ENCODE measurements at places on chromosomes 2 and 18.

GRCh38 chr2:10002681-10003080 lies 40.7 kb upstream of the KLF11 start:
- no peak overlapping the region for H3K4me3 ChIP-seq
- no peaks in the 10 kb centered on the region for H3K36me3 ChIP-seq
- H3K4me1 ChIP-seq: no peaks in the 10 kb centered on the region
- no peak overlapping the region for H3K27ac ChIP-seq
- H3K27me3 ChIP-seq: peaks cover 1% of the 10 kb centered on the region

- H3K4me1 ChIP-seq: peaks cover 3% of the 10 kb centered on the region
- no peaks in the 10 kb centered on the region for H3K27me3 ChIP-seq
- H3K36me3 ChIP-seq: peaks cover 2% of the 10 kb centered on the region
Observed at GRCh38 chr18:45197526-45197970, 417.7 kb upstream of the SLC14A2 start.

DNA sequence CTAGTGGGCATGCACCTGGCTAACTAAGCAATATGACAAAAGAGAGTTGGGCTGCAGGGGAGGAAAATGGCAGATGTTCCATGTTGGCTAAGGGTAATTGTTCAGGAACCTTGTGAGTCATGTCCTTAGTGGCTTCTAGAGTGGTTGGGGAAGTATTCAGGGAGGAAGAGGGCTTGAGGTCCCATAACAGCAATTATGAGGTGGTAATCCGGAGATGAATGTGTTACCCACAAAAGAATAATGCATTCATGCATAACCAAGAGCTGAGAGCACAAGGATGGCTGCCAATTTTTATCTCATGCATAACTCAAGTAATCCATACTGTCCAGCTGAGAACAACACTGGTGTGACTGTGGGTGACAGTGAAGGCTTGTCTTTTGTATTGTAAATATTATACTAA lies 42.9 kb downstream of the TMEFF2 start:
- no peak overlapping the region for H3K4me3 ChIP-seq
- DNase-seq: no peak
- peaks cover 5% of the 10 kb centered on the region for H3K27me3 ChIP-seq
- H3K36me3 ChIP-seq: no peaks in the 10 kb centered on the region

DNA sequence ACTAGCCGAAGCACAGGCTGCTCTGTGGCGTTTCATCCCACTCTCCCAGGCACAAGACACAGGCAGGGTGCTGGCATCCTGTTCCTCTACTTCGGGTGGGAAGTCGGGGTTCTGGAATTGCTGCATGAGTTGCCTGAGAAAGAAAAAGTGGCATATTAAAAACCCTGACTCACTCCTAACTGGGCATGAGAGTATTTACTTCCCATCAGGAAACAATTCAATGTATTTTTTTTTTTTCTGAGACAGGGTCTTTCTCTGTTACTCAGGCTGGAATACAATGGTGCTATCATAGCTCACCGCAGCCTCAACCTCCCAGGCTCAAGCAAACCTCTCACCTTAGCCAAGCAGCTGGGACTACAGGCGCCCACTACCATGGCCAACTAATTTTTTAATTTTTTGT lies 7.4 kb downstream of the ODC1 start:
- no peak overlapping the region for H3K4me3 ChIP-seq
- no peaks in the 10 kb centered on the region for H3K27me3 ChIP-seq
- DNase-seq: no peak
- peaks cover 32% of the 10 kb centered on the region for H3K36me3 ChIP-seq
- H3K27ac ChIP-seq: no peak overlapping the region

DNA sequence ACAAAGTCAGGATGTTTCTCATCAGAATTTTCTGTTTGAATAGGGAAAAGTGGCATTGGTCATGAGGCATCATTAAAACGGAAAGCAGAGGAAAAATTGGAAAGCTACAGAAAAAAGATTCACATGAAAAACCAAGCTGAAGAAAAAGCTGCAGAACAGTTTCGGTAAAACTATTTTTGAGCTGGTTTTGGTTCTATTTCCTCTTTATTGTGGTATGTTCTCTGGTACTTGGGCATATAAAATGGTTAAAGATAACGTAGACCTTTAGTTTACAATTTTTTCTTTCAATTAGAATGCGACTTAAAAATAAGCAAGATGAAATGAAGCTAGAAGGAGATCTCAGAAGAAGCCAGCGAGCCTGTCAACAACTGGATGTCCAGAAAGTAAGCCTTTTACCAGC lies 7.6 kb downstream of the GPATCH11 start:
- H3K4me1 ChIP-seq: peaks cover 26% of the 10 kb centered on the region
- DNase-seq: no peak
- no peaks in the 10 kb centered on the region for H3K27me3 ChIP-seq
- H3K4me3 ChIP-seq: peak overlapping the region; percentile 87
- H3K36me3 ChIP-seq: peaks cover 17% of the 10 kb centered on the region

DNA sequence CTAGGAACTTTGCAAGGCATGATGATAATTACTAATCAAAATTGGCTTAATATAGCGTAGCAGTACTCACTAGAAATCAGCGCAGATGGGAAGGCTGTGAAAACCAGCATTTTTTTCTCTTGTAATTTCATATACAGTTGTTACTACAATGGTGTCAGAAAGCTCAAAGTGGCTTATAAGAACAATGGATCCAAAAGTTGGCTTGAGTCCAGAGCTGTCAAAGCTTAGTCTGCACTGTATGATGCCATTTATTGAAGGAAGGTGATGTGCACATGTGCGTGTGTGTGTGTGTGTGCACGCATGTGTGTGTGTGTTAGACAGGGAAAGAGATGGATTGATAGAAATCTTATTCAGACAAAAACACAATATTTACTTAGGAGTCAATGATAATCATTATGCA lies 341.3 kb downstream of the TGIF1 start:
- no peaks in the 10 kb centered on the region for H3K4me1 ChIP-seq
- DNase-seq: no peak
- peaks cover 13% of the 10 kb centered on the region for H3K27me3 ChIP-seq
- no peak overlapping the region for H3K4me3 ChIP-seq
- no peak overlapping the region for H3K27ac ChIP-seq

DNA sequence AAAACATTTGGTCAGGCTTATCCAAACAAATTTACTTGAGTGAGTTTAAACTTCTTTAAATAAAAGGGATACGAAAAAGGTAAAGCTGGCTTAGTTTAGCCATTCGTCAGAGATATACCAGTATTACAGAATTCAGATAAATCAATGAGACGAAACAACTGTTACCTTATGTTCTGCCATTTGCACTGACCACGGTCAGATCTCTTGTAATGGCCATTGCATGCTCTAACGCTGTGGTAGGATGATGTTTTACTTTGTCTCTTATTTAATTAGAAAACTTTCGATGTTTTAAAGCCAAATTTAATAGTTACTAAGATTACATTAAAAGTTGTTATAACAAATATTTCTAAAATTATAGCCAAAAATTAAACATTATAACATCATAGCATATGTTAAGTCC lies 1.5 kb downstream of the C18orf54 start:
- peak overlapping the region; percentile 99 for H3K4me3 ChIP-seq
- no peak overlapping the region for H3K27ac ChIP-seq
- DNase-seq: no peak
- peaks cover 8% of the 10 kb centered on the region for H3K4me1 ChIP-seq
- no peaks in the 10 kb centered on the region for H3K27me3 ChIP-seq

GRCh38 chr2:210626849-210627248 lies 70.5 kb downstream of the CPS1 start:
- H3K36me3 ChIP-seq: no peaks in the 10 kb centered on the region
- H3K27me3 ChIP-seq: no peaks in the 10 kb centered on the region
- no peak for DNase-seq
- no peaks in the 10 kb centered on the region for H3K4me1 ChIP-seq
- no peak overlapping the region for H3K27ac ChIP-seq
- H3K4me3 ChIP-seq: no peak overlapping the region

GRCh38 chr2:175929850-175930249 lies 72.2 kb downstream of the LNPK start:
- no peak overlapping the region for H3K4me3 ChIP-seq
- H3K27ac ChIP-seq: no peak overlapping the region
- no peak for DNase-seq
- no peaks in the 10 kb centered on the region for H3K4me1 ChIP-seq
- peaks cover 18% of the 10 kb centered on the region for H3K36me3 ChIP-seq

GRCh38 chr18:23924813-23925212 lies 89.7 kb upstream of the TTC39C start:
- H3K27me3 ChIP-seq: peaks cover 4% of the 10 kb centered on the region
- H3K4me1 ChIP-seq: peaks cover 8% of the 10 kb centered on the region
- no peak overlapping the region for H3K4me3 ChIP-seq
- no peak for DNase-seq
- no peaks in the 10 kb centered on the region for H3K36me3 ChIP-seq

DNA sequence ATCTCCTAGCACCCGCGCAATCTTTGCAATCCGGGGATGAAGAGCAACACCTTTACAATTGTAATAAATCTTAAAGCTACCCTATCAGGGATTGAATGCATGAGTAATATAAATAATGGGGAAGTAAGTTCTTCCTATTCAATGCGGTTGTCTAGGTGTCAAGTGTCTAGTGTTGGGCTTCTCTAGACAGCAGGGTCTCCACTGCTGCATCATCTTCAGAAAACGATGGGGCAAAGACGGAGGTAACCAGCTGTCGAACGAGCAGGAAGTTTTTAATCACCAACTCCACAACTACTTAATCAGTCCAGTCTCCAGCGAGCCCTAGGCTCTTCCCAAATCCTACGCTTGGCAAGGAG lies 573 bp downstream of the STAM2 start:
- DNase-seq: peak; percentile 22
- H3K4me1 ChIP-seq: peaks cover 20% of the 10 kb centered on the region
- H3K36me3 ChIP-seq: peaks cover 6% of the 10 kb centered on the region
- H3K27ac ChIP-seq: peak overlapping the region; percentile 100
- H3K27me3 ChIP-seq: no peaks in the 10 kb centered on the region
- peak overlapping the region; percentile 99 for H3K4me3 ChIP-seq

GRCh38 chr2:74244286-74244685 lies 45.9 kb downstream of the MTHFD2 start:
- no peak overlapping the region for H3K4me3 ChIP-seq
- H3K36me3 ChIP-seq: peaks cover 8% of the 10 kb centered on the region
- no peak overlapping the region for H3K27ac ChIP-seq
- peaks cover 3% of the 10 kb centered on the region for H3K4me1 ChIP-seq
- DNase-seq: no peak

GRCh38 chr2:235371018-235371417 lies 122.8 kb upstream of the AGAP1 start:
- H3K27me3 ChIP-seq: no peaks in the 10 kb centered on the region
- no peak for DNase-seq
- H3K4me3 ChIP-seq: no peak overlapping the region
- H3K4me1 ChIP-seq: no peaks in the 10 kb centered on the region

DNA sequence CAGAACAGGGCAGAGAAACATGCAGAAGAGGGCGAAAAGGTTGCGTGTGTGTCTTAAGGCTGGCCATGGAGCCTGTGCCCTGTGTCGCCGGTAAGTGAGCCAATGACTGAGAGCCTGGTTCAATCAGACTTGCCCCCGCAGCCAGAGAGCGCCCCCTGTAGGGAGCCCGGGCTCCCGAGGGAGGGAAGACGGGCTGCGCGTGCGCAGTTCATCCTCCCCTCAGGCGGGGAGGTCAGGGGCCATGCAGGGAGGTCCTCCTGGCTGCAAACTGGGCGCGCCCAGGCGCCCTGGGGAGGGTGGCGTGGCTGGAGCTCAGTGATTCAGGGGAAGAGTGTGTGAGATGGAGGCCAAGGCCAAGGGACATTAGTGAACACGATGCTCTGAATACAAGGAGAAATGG lies 276.6 kb downstream of the PHLPP1 start:
- H3K4me1 ChIP-seq: no peaks in the 10 kb centered on the region
- H3K4me3 ChIP-seq: no peak overlapping the region
- peaks cover 13% of the 10 kb centered on the region for H3K27me3 ChIP-seq
- no peaks in the 10 kb centered on the region for H3K36me3 ChIP-seq
- no peak for DNase-seq

DNA sequence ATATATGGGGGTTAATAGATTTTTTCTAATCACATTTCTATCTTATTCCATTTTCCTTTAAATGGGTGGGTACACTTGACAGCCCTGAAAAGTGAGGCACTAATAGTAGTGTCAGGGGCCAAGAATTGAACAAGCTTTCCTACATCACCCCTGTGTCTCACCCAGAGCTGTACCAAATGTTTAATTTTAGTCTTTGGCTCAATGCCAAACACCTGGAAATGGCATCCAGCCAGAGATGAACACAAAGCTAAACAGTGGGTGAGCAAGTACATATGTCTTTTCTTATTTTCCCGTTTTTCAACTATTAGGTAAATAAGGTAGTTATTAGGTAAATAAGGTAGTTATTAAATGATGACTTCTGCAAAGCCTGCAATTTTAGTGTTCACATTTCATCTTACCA lies 276.3 kb upstream of the ERBB4 start:
- no peak overlapping the region for H3K4me3 ChIP-seq
- DNase-seq: no peak
- H3K36me3 ChIP-seq: no peaks in the 10 kb centered on the region
- H3K27me3 ChIP-seq: no peaks in the 10 kb centered on the region
- H3K27ac ChIP-seq: no peak overlapping the region
- peaks cover 3% of the 10 kb centered on the region for H3K4me1 ChIP-seq

DNA sequence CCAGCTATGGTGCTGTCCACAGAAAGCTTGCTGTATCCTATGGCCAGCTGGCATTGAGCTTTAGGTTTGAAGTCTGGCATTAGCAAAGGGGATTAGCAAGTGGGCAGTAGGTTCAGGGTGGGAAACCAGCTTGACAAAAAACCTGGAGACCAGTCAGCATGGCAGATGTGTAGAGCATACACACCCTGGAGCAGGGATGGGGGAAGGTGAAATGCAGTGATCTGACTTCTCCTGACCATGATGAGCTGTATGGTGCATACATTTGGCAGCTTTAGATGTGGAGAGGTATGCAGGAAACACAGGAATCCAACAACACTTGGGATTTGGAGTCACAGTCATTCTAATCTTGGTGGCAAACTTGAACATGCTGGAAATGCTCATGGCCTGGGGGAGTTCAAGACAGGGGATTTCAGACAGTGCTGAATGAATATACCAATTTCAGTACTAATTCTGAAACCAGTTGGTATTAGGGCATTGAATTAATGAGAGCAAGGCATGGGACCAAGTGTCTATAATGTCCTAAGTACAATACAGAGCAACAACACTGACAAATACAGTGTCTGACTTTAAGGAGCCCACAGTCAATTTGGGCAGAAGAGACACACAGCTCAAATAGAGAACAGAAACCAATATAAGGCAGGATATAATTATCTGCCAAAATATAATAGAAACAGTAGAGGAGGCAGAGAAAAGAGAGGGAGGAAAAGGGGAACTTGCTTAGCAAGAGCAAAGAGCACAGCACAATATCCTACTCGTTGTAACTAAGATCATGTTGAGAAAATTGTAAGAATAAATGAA lies 11.8 kb downstream of the ARHGAP15 start:
- H3K4me1 ChIP-seq: peaks cover 59% of the 10 kb centered on the region
- peaks cover 17% of the 10 kb centered on the region for H3K36me3 ChIP-seq
- H3K27me3 ChIP-seq: no peaks in the 10 kb centered on the region
- no peak for DNase-seq
- peak overlapping the region; percentile 40 for H3K27ac ChIP-seq
